ENCODE measurements at places on chromosomes 13 and 19.

DNA sequence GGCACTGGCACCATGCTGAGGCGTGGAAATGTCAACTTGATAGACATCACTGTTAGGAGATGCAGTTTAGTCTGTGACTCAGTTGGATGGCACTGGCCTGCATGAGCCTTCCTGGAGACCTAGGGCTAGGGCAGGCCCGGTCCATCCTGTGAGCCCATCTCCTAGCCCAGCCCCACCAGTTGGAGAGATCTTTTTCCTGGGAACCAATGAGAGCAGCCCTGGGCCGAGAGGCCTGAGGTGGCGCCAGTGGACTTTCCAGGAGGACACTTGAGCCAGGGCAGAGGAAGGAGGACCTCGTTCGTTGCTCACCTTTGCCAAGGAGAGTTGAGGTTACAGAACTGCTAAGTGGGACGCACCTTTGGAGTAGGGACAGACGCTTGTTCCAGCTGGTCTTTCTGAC, 100.5 kb upstream of the TEX29 start:
- DNase-seq = no peak

GRCh38 chr13:109785141-109785891, 1.1 kb downstream of the IRS2 start:
- peak; percentile 65 for DNase-seq

GRCh38 chr13:56907766-56908165, 233.0 kb upstream of the PRR20A start:
- no peak for DNase-seq

GRCh38 chr13:65882810-65883209, 1347.3 kb downstream of the PCDH9 start:
- DNase-seq = no peak

DNA sequence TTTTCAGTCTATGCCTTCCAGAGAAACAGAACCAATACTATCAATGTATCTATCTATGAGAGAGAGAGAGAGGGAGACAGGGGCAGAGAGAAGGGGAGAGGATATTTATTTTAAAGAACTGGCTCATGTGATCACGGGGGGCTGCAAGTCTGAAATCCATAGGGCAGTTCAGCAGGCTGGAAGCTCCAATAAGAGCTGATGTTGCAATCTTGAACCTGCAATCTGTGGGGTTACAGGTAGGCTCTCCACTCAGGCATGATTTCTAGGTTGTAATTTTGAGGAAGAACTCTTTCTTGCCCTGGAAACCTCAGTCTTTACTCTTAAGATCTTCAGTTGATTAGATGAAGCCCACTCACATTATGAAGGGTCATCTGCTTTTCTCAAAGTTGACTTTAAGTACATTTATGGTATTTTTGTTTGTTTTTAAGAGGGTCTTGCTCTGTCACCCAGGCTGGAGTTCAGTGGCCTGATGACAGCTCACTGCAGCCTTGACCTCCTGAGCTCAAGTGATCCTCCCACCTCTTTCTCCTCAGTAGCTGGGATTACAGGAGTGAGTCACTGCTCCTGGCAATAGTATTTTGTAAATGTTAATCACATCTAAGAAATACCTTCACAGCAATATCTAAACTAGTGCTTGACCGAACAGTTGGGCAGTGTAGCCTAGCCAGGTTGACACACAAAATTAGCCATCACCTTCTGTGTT, 376.4 kb downstream of the FGF9 start:
- DNase-seq = no peak

GRCh38 chr13:27834095-27834494, 41.8 kb downstream of the GSX1 start:
- no peak for DNase-seq

Measured in T-cell (primary cell).